ENCODE measurements at places on chromosomes 4 and X.
A peak's percentile ranks its signal among the peaks of the same experiment; 100 is the strongest.

DNA sequence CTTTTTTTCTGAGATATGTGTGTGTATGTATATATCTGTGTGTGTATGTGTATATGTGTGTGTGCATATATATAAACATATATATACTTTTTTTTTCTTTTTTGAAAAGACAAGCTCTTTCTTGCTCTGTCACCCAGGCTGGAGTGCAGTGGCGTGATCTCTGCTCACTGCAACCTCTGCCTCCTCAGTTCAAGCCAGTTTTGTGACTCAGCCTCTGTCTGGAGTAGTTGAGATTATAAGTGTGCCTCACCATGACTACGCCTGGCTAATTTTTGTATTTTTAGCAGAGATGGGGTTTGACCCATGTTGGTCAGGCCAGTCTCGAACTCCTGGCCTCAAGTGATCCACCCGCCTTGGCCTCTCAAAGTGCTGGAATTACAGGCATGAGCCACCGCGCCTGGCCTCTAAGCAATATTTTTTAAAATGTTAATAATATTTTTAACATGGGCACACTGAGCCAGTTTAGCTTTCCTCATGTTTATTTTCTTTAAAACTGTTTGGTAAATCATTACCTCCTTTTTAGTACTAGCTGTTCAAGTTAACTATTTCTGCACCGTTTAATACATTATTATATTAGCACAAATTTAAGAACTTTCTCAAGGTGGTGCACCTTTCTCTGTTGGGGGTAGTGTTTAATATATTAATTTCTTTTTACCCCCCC is 33.3 kb downstream of the BBS12 start:
- DNase-seq: peak; percentile 87

GRCh38 chr4:173883821-173884220 is 353.8 kb upstream of the HAND2 start:
- DNase-seq: peak; percentile 0

DNA sequence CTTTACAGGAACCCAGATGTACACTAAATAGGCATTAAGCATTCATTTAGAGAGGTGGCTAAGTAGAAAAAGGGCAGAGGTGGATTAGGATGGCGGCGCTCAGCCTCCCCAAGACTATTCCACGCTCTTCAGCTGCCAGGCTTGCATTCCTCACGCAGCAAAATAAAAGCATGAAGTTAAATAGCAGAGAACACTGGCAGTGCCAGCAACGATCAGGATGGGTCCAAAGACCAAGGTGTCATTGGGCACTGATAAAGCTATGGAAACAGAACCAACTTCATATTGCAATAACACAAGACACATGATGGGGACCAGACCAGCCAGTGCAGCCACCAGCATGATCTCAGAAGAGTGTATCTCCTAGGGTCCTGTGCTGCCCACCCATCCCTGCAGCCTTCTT is 42.0 kb downstream of the TMEM156 start:
- DNase-seq: no peak

DNA sequence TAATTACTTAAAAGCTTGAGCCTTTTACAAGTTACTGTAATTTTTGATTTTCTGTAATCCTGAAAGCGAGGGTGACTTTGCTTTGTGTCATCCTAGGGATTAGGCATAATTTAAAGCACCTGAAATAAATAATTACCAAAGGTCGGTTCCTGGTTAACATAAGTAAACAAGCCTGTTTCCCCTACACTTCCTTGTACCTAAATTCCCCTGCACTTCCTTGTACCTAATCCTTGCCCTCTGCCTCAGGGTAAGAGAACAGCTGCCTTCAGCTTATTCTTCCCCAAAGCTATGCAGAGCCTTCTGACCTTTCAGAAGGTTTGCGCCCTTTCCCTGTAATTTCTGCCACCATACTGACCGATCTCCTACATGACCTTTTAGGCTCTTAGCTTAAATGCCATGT is 166.1 kb upstream of the PDE5A start:
- no peak for DNase-seq

DNA sequence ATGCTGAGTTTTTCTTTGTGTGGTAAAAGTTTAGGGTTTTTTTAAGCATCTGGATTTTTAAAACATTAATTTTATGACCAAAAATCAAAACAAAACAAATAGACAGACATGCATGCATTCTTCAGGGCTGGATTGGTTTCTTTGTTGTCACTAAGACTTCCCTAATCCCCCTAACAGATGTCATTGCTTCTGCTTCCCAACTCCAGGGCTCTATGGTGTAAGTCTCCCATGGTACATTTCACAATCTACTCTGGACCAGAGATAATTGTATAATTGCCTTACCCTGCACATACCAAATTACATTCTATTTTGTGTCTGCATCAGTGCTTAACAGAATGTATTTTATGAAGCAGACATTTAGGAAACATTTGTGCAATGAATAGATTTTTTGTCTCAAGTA is 529.1 kb upstream of the SMIM31 start:
- DNase-seq: no peak

GRCh38 chrX:136768469-136769084 is 12.2 kb downstream of the ARHGEF6 start:
- peak; percentile 91 for DNase-seq

DNA sequence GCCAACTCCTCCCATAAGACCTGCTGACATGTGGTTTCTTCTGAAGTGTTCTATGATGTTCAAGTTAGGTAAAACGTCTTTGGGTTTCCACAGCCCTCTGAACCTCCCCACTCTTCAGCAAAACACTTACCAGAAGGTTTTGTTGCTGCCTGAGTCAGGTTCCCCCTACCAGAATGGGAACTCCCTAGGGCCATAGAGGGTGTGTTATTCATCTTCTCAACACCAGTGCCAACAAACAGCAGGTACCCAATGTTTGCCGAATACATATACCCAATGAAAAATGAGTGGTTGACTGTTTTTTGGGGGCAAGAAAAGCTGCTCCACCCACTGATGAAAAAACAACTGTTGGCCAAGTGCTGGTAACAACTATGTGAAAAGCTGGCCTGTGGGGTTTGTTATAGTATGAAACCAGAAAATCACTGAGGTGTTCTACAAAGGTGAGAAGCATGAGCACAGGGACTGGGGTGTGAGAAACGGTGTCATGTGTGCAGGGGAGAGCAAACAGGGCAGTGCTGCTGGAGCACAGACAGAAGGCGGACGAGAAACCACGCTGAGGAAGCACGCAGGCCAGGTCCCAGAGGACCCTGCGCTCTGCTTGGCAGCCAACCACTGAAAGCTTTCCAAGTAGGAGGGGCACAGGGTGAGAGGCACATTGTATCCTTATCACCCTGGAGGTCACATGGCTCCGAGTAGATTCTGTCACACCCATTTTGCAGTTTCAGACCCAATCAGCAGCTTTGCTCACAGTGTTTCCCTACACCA is 28.8 kb downstream of the ATP8A1 start:
- DNase-seq: no peak

GRCh38 chr4:138192113-138192512 is 50.0 kb downstream of the SLC7A11 start:
- DNase-seq: peak; percentile 44

GRCh38 chrX:130378024-130378669 is 7.3 kb downstream of the GPR119 start:
- DNase-seq: no peak

- no peak for DNase-seq
Observed at GRCh38 chr4:100360211-100360610, 157.6 kb downstream of the EMCN start.

GRCh38 chrX:2500803-2501558 is at the start of the genes DHRSX and ZBED1:
Gene DHRSX (minus strand): TSS chrX:2500976. CDS start chrX:2500925, 51 bp downstream.
Gene ZBED1 (minus strand): TSS chrX:2500976. CDS start chrX:2490719, 10,257 bp downstream.
- DNase-seq: no peak

DNA sequence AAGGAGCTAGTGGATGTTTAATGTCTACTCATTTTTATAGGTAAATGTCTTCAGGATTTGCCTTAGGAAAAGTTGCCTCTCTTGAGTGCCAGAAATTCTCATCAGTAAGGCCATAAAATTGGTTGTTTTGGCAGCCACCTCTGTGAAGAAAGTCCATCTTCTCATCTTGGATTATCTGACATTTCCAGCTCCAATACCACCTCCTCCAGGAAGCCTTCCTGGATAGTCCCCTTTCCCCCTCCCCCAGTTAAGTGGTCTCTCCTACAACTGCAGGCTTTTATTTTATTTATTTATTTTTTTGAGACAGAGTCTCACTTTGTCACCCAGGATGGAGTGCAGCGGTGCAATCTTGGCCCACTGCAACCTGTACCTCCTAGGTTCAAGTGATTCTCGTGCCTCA is 87.1 kb downstream of the PPP2R2C start:
- DNase-seq: no peak

GRCh38 chr4:170111085-170111484 is 21.3 kb upstream of the AADAT start:
- no peak for DNase-seq

DNA sequence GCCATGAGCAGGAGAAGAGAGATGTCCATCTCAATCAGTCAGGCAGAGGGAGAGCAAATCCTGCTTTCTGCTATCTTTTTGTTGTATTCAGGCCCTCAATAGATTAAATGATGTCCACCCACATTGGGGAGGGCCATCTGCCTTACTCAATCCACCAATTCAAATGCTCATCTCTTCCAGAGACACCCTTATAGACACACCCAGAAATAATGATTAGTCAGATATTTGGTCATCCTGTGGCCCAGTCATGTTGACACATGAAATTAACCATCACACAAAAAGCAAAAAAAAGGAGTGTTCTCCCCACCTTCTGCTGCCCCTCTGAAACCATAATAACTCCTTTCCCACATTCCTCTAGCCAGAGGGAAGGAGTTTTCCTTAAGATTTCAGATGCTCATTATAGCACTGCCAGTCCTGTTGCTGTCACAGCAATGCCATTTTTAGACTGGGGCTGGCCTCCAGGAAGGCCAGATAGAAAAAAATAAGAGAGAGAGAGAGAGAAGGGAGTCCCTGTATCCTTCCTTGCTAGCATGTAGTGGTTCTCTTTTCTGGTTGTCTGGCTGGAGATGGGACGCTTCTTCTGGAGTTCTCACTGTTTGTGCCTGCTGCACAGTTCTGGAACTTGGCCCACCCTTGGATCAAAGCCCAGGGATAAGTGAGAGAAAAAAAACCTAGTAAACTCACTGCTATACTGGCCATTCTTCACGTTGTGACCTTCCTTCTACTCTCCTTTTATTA is 177.7 kb downstream of the RBM46 start:
- no peak for DNase-seq

DNA sequence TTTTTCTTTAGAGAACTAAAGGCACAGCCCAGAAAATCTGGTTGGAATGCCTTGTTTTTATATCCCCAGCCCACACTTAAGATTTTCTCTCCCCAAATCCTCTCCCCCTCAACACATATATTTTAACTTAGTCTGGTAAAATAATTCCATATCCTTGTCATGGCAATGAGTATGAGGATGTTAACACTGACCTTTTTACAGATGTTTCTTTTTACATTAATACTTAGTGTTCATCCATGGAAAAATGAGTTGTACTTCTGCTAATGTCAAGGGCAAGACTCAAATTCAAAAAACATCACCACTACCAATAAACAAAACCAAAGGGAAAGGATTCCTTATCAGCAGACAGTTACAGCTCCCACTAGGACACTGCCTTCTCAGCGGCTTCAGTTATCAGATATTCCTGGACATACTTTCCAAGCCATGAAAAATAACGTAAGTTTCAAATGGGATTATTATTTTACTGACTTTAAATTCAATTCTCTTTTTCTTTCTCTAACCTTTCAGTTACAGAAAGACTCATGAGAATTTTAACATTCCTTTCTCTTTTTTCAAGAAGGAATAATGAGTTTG is 83.3 kb downstream of the RASL11B start:
- no peak for DNase-seq

DNA sequence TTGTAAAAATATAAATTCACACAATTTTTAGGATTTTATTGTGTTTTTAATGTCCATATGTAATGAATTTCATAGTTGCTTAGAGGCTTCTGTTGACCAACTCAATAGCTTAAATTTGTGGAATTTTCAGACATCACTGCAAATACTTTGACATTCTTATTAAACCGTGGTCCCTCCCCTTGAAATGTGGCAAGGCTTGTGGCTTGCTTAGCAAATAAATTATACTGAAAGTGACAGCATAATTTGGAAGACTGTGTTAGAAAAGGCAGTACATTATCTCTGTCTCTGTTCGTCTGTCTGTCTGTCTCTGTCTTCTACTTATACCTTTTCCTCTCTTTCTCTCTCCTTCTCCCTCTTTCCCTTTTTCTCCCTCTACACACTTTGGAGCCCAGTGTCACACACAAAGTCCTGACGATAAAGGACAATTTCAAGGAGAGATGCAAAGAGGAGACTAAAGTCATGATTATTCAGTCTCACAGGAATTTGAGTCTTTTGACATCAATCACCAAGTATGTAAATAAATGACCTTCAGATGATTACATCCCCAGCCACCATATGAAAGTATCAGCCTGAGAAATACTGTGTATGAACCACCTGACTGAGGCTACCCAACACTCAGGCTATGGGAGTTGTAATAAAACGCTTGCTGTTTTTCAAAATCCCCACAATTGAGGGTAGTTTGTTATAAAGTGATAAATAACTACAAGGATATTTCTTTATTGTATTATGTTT is 21.0 kb upstream of the UGT2B7 start:
- DNase-seq: peak; percentile 39

GRCh38 chrX:119398974-119399771 is at the start of gene SLC25A43:
Gene SLC25A43 (plus strand): TSS chrX:119399336. CDS start chrX:119399404, 68 bp downstream.
- no peak for DNase-seq

- DNase-seq: peak; percentile 52
Observed at GRCh38 chr4:104593019-104593418, 98.3 kb upstream of the CXXC4 start.

- no peak for DNase-seq
Observed at GRCh38 chr4:5463361-5463760, 245.0 kb downstream of the EVC2 start.

DNA sequence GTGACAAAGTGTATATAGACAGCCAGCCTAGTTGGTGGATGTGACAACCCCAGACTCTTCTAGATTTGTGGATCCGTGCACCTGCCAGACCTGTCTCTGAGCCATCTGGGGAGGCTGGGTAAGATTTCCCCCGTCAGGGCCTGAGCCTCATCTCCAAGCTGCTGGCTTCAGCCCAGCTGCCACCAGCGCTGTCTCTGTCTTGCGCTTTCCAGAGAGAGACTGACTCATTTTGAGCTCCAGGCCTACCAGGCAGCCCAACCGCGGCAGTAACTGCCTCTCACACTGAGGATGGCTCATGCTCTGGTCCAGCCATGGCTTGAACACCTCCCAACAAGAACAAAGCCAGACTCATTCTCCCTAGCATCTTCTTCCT is 26.4 kb downstream of the NOP14 start:
- DNase-seq: peak; percentile 76

DNA sequence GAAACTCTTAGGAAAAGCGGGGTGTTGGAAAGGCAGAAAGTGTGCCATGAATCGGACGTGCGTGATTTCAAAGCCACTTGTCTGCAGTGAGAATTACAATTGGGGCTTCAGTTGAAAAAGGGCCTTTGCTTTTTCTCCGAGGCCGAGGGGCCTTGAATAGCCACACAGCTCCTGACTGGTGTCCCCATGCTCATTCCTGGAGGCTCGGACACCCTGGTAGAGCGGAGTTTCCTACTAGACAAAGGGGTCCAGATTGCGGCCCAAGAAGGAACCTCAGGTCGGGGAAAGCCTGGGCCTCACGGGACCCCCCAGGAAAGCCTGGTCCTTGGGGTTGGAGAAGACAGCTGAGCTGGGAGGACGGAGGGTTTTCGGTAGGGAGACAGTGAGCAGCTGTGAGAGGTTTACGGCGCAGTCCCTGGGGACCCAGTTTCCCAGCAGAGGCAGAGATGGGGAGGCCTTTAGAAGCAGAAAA is 3.0 kb upstream of the SHOX start:
- no peak for DNase-seq

Measured in astrocyte (in vitro differentiated cells and primary cell).